Uterus (tissue), 4 donors: ENCODE measurements at places on chromosomes 2 and 18. TPM values are rescaled to one million over a fixed set of nuclear protein-coding genes. Genes with fewer than 3 reads are reported as not detected.
A peak's percentile ranks its signal among the peaks of the same experiment; 100 is the strongest.

DNA sequence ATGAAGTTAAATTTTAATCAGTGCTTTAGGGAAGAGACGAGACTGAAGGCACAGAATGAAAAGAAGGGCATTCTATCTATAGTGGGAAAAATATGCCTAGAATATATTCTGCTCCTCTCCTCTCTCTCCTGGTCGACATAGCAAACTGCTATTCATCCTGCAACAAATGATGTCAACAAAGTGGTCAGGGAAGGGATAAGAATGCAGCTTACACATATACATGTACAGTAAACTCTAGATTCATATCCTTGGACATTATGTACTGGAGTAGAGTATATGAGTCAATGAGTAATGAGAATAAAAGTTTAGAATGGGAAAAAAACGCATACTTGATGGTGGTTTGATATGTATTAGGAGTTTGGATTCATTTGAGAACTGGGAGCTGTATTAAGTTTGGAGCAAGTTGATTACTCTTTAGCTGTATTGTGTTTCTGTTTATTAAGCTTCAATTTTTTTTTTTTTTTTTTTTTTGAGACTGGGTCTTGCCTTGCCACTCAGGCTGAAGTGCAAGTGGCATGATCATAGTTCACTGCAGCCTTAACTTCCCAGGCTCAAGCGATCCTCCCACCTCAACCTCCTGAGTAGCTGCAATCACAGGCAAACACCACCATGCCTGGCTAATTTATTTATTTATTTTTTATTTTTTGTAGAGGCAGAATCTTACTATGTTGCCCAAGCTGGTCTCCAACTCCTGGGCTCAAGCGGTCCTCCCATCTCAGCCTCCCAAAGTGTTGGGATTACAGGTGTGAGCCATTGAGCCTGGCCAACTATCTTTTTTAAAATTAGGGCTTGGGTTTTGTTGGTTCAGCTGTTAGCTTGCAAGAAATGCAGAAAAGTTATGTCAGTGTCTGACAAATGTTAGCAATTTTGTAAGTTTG, 53.8 kb downstream of the STAT1 start:
- no peaks in the 10 kb centered on the region for H3K27me3 ChIP-seq
- H3K4me3 ChIP-seq, result no peak overlapping the region
- H3K27ac ChIP-seq, result no peak overlapping the region
- DNase-seq, result no peak
- no peaks in the 10 kb centered on the region for H3K4me1 ChIP-seq

The GCFC2 gene
- total RNA-seq, result 39.3 TPM

The NOSTRIN gene
- total RNA-seq, result 27.5 TPM

DNA sequence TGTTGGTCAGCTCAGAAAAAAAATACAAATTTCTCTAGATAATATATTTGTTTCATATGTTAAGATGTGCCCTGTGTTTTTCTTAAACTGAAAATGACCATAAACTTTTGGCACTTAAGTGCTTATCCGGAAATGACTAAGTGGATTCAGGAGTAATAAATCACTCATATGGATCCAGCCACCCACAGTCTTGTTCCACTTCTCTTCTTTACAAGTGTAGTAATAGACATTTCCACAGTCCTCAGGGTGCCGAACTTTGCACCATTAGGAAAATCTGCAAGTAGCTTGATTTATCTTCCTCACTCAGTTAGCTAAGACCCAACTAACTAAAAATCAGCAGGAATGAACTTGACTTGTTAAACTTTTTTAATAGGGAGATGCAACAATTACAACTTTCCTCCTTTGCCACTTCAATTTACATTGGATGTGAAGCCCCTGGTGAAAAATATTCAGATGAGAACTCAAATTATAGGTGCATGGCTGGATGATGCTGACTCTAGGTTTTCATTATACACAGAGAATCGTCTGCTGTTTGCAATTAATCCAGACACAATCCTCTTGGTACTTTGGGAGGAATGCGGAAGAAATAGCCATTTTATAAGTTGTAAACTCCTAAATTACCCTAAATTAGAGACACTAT, 322.5 kb downstream of the ARHGAP15 start:
- DNase-seq, result no peak
- no peaks in the 10 kb centered on the region for H3K4me1 ChIP-seq
- H3K36me3 ChIP-seq, result no peaks in the 10 kb centered on the region
- H3K27me3 ChIP-seq, result no peaks in the 10 kb centered on the region
- H3K4me3 ChIP-seq, result no peak overlapping the region
- H3K27ac ChIP-seq, result no peak overlapping the region

GRCh38 chr2:233476651-233477547, 89.7 kb downstream of the USP40 start:
- DNase-seq, result no peak
- H3K4me3 ChIP-seq, result no peak overlapping the region
- no peak overlapping the region for H3K27ac ChIP-seq
- H3K4me1 ChIP-seq, result no peaks in the 10 kb centered on the region

DNA sequence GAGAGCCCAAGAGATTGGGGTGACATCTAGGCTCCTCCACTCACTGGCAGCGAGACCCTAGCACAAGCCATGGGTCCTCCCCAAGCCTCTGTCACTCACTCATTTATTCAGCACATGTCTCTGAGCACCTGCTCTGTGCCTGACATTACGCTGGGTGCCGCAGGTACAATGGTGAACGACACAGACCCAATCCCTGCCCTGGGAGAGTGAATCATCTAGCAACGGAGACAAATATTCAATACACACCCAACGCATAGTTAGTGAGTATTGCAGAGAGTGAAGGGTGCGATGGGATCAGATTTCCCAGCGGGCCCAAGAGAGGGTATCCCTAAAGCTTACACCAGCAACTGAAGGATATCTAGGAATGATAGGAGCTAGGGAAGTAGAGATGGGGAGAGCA, 45.5 kb downstream of the ZFP36L2 start:
- no peaks in the 10 kb centered on the region for H3K36me3 ChIP-seq
- H3K4me1 ChIP-seq, result no peaks in the 10 kb centered on the region
- H3K27me3 ChIP-seq, result no peaks in the 10 kb centered on the region
- H3K4me3 ChIP-seq, result no peak overlapping the region
- no peak for DNase-seq
- H3K27ac ChIP-seq, result no peak overlapping the region

GRCh38 chr2:4745056-4745991, 946.9 kb upstream of the SOX11 start:
- no peak overlapping the region for H3K27ac ChIP-seq
- H3K4me3 ChIP-seq, result no peak overlapping the region
- no peaks in the 10 kb centered on the region for H3K4me1 ChIP-seq
- H3K36me3 ChIP-seq, result no peaks in the 10 kb centered on the region
- DNase-seq, result no peak
- no peaks in the 10 kb centered on the region for H3K27me3 ChIP-seq

GRCh38 chr2:129906861-129907235, 72.6 kb upstream of the RAB6C start:
- no peaks in the 10 kb centered on the region for H3K27me3 ChIP-seq
- no peak for DNase-seq
- no peak overlapping the region for H3K27ac ChIP-seq
- no peak overlapping the region for H3K4me3 ChIP-seq
- H3K4me1 ChIP-seq, result no peaks in the 10 kb centered on the region
- no peaks in the 10 kb centered on the region for H3K36me3 ChIP-seq

The REG1B gene
- not detected for total RNA-seq

The L3MBTL4 gene
- total RNA-seq, result 5.6 TPM

The ARHGAP25 gene
- total RNA-seq, result 6.5 TPM

The REG3A gene
- total RNA-seq, result not detected

The SCYGR4 gene
- total RNA-seq, result not detected

DNA sequence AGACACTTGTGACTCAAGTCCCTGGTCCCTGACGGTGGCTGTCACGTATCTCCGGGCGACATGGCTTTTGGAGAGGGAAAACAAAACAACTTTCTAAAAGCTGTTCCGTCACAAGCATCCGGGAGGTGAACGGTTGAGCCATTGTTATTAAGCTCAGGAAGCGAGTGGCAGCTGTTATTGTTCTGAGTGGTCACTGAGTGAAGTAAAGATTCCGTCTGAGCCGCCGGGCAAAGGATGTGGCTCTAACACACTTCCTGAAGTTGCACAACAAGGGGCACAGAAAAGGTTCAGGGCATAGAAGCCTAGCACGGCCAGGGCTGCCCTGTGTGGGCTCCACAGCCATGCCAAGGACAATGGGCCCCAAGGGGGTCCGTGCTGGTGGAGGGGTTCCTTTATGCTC, 24.3 kb downstream of the INPP5D start:
- H3K4me3 ChIP-seq, result no peak overlapping the region
- H3K27me3 ChIP-seq, result no peaks in the 10 kb centered on the region
- H3K27ac ChIP-seq, result peak overlapping the region; percentile 67
- no peaks in the 10 kb centered on the region for H3K4me1 ChIP-seq
- no peaks in the 10 kb centered on the region for H3K36me3 ChIP-seq

DNA sequence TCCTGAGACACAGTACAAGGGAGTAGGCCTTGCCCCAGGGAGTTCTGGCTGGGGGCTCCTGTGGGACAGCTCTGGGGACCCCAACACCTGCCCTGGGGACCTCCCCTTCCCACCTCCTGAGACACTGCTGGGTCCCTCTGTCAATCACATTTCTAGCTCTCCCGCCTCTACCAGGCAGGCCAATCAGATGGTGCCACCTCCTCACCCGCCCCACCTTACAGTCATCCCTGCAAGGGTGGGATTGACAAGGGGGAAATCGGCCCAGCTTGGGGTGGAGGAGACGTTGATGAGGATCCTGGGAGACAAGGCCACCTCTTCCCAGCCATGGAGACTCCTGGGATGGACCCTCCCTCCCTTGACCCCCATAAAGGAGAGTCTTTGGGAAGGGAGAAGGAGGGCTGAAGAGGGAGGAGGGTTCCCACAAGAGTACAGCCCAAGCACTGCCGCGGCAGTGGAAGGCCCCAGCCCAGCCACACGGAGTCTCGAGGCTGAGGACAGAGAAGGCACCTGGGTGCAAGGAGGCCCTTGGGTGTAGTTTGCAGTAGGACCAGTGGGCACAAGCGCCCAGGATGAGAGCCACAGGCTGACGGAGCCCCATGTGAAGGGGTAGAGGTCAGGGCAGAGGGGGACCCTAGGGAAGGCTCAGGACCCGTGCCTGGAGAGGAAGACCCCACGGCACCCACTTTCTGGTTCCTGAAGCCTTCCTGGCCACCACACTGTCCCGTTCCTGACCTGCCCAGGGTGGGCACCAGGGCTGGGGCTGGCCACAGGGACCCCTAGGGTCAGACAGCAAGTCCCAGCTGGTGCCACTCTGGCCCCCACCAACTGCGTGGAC, 109.9 kb upstream of the OTOS start:
- H3K4me3 ChIP-seq, result no peak overlapping the region
- DNase-seq, result no peak
- peaks cover 6% of the 10 kb centered on the region for H3K4me1 ChIP-seq
- H3K36me3 ChIP-seq, result no peaks in the 10 kb centered on the region

GRCh38 chr2:8819948-8820347, 17.5 kb downstream of the KIDINS220 start:
- H3K27ac ChIP-seq, result peak overlapping the region; percentile 39
- no peaks in the 10 kb centered on the region for H3K4me1 ChIP-seq
- H3K27me3 ChIP-seq, result no peaks in the 10 kb centered on the region
- no peak overlapping the region for H3K4me3 ChIP-seq

DNA sequence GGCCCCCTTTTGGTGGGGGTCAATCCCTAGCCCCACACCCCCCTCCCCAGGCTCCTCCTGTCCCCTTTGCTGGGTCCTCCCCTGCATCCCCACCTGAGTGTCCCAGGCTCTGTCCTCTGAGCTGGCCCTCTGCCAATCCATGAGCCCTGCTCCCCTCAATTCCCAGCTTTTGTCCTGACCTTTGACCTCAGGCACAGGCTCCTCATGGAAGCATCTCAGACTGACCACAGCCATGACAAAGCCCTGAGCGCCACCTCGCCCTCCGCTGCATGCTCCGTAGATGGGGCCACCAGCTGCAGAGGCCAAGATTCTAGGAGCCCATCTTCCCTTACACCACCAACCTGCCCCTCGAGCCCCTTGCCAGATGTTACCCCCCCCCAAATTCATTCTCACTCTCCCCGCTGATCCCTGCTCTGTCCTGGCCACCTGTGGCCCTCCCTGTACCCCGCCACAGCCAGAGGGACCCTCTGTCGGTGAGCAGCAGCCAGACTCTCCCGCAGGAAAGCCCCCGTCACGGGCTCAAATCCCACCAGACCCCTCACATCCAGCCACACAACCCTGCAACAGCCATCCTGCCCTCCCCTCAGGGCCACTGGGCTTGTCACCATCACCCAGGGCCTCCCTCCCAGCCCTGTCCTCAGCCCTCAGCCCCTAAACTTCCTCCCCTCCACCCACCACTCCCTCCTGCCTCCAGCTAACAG, 206.0 kb downstream of the MGAT5 start:
- no peak for DNase-seq
- no peaks in the 10 kb centered on the region for H3K27me3 ChIP-seq
- H3K4me3 ChIP-seq, result no peak overlapping the region
- no peak overlapping the region for H3K27ac ChIP-seq

DNA sequence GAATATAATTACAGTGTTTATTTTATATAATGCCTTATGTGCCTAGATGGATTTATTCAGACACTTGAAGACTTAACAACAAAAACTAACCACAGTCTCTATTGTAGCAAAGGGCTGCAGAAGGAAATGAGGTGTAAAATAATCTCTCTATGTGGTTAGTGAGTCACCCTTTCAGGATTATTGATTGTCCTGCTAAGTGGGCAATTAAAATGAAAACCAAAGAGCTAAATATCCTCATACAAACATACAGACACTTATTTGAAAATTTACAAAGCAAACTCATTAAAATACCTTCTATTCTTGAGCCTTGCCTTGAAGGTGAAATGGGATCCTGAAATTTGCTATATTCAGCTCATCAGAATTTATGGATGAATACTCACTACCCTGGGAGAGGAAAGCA, 27.7 kb upstream of the DCC start:
- no peaks in the 10 kb centered on the region for H3K27me3 ChIP-seq
- H3K4me3 ChIP-seq, result no peak overlapping the region
- DNase-seq, result no peak
- H3K27ac ChIP-seq, result no peak overlapping the region
- H3K36me3 ChIP-seq, result no peaks in the 10 kb centered on the region

The CLEC4F gene
- total RNA-seq, result 5.0 TPM

DNA sequence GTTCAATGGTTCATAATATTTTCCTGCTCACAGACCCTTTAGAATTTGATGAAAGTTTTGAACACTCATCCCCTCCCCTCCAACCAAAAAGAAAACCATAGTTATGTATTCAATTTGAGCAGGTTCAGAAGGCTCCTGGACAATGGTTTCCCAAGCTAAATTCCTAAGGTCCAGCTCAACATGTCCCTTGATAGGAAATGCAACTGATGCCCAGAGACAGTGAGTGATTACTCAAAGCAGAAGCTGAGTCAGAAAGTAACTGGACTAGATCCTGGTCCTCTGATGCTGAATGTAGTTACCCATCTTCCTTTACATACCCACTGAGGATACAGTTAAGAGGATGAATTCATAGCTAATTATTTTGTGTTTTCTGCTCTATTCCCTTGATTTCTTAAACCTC, 218.9 kb upstream of the NCKAP5 start:
- H3K27ac ChIP-seq, result no peak overlapping the region
- no peak overlapping the region for H3K4me3 ChIP-seq
- H3K36me3 ChIP-seq, result no peaks in the 10 kb centered on the region

GRCh38 chr18:3071676-3072075, 58.7 kb upstream of the LPIN2 start:
- H3K4me3 ChIP-seq, result no peak overlapping the region
- no peak for DNase-seq
- H3K27ac ChIP-seq, result no peak overlapping the region
- no peaks in the 10 kb centered on the region for H3K27me3 ChIP-seq
